Activated CD4-positive, alpha-beta T cell treated with anti-CD3 and anti-CD28 coated beads for 36 hours (primary cell): ENCODE measurements at places on chromosomes 7 and 10.

DNA sequence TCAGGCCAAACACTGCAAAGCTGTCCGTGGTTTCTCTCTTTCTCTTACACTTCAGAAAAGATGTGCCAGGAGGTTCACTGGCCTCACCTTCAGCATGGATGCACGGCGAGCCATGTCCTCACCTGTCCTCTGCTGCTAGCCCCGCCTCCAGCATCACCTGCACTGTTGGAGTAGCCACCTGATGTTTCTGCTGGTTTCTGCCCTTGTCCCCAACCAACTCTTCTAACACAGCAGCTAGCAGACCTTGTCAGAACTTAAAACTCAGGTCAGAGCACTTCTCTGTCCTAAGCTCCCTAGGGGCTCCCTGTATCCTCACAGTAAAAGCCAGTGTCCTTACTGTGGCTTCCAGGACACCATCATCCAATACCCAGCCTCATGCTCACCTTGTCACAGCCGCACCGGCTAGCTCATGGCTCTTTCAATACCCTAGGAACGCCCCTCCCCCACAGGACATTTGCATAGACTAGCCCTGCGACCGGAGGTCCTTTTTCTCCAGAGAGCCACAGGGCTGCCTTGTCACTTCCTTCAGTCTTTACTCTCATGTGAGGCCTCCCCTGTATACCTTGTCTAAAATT is 15.2 kb downstream of the PALD1 start:
- peak; percentile 42 for DNase-seq

DNA sequence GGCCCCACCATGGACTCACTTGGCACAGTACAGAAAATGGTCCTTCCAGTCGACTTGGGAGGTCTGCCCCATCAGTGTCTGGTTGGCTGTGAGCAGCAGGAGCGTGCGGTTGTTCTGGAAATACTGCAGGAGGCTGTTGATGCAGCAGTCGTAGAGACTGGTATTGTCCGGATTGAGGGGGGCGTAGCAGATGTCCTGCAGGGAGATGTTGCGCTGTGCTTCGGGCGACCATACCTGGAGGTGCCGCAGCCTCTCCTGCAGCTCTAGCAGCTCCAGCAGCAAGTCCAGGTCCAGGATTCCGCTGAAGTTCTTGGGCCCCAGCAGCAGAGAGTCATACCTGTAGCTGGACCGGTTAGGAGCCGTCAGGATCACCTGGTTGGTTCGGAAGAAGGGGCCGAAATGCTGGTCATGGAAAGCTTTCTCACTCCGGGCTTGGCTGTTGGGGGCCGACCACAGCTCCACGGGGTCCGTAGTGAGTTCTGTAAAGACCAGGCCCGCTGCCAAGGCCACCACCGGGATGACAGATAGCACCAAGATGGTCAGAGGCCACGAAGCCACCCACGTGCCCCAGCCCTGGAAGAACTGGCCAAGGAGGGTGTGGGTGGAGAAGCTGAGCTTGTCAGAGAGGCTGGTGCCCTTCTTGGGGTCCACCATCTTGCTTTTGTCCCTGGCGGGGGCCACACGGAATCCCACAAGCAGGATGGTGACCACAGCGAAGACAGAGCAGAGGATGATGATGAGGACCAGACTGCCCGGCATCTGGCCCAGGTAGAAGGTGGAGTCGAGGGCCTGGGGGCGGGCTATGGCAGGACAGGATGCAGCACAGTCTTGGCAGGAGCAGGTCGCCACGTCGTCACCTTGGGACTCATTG is 2.1 kb downstream of the NPC1L1 start:
- no peak for DNase-seq

DNA sequence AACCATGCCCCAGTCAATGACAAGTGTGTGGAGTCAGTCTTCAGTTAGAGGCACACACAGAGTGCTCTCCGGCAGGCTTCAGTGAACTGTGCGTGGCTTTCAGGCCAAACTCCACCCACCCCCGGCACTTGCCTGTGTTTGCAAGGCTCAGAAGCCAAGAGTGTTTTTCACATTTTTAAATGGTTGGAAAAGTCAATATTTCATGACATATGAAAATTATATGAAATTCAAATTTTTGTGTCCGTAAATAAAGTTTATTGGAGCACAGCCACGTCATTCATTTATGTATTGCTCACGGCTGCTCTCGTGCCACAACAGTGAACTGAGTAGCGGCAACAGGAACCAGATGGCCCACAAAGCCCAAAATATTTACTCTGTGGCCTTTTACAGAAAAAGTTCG is 104.7 kb downstream of the SFMBT2 start:
- no peak for DNase-seq

DNA sequence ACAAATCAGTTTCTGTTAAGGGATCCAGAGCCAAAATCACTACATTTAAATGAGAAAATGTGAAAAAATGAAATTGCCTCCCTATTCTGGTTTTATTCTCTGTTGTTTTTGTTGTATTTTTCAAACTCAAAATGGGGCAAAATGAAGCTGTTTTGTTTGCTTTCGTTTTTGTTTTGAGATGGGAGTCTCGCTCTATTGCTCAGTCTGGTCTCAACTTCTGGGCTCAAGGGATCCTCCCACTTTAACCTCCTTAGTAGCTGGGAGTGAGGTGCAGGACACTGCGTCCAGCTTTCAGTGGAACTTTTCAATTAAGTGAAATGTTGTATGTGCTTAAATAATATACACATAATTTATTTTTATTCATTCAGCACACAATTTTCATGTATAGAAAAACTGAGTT is 205.0 kb downstream of the SORCS1 start:
- no peak for DNase-seq

DNA sequence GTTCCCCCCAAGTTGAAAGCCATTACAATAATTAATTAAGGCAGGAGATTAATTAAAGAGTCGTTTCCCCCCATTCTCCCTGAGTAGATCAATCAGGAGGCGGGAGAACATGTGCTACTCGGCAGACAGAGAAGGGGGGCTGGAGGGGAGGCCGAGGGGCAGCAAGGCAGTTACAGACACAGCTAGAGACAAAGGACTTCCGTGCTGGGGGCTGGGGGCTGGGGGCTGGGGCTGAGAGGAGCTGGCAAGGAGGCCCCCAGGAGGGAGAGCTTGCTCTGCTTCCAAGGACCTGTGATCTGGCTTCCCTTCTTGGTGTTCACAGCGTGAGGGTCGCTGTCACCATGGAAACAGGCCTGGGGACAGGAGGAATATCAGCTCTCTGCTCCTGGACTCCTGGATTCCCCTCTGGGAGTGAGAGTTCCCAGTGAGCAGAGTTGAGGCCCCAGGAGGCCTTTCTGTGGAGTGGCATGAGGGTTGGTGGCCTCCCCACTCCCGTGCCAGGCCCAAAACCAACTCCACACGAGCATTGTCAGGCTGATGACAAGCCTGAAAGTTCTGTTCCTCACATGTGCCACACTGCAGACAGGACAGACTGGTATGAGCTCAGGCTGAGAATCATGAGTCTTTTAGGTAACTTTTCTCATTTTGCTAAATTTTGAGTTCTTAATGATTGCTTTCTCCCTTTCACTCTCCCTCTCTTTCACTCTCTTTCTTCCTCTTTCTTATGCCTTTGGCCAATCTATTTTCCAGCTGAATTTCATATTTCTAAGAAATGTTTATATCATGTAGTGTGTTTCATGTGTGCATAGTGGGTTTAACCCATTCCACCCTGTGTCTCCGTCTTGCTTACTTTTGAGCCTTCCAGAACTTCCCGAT is 16.4 kb downstream of the FAM241B start:
- no peak for DNase-seq

DNA sequence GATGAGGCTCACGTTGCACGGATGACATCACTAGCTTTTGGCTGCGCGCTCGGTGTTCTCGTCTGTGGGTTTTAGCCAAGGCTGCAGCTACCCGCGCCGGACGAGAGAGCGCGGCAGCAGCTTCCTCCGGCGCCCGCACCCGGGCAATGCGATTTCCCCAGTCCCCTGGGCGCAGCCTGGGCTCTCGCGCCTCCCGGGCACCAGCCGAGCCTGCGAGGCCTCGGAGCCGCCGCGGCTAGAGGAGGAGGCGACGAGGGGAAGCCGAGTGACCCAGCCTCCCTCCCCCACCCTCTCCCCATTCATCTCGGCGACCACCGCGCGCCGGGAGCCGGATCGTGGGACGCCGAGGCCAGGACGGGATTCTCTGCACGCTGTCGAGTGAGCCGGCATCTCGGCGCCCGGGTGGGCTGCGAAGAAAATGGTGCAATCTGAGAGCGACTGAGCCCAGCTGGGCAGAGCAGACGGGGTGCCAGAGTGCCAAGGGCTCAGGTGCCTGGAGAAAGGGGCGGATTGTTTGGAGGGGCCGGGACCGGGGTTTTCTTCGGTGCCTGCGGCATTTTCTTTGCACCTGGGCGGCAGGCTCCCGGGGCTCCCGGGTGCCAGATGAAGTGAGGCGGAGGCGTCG is 1.2 kb upstream of the TMEM178B start:
- peak; percentile 54 for DNase-seq

GRCh38 chr7:151631953-151632749 is 112.5 kb upstream of the RHEB start:
- peak; percentile 91 for DNase-seq

- DNase-seq = no peak
Measured at GRCh38 chr10:24929056-24929544, 23.3 kb downstream of the PRTFDC1 start.

DNA sequence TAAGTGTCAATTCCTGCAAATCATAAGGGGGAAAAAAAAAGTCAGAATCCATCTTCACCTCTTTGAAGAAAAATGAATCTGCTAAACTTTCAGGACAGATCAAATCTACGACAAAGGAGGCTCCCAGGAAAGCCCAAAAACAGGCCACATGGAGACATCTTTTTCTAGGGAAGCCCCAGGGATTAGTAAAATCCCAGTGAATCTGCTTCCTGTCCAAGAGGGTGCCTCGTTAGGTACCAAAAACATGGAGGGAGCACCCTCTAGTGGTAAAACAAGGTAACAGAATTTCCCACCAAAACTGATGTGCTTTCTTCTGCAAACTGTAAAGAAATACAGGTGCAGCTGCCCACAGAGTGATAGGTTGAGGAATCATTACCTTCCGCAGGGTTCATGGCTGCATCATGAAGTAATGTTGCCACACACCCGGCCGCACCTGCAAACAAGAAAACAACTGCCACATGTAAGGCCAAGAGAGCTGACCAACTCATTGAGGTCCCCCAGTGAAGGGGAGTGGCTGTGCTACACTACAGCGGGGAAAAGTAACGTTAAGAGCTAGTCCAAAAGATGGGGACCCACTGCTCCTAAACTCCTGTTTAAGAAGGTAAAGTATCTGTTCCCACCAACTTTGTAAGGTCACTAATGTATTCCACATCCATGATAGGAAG is 7.9 kb downstream of the SLC25A28 start:
- DNase-seq = peak; percentile 28

- peak; percentile 65 for DNase-seq
Measured at GRCh38 chr10:11381023-11381422, 230.4 kb downstream of the USP6NL start.

GRCh38 chr7:47743965-47744591 is 162.2 kb upstream of the TNS3 start:
- no peak for DNase-seq

GRCh38 chr7:144830024-144830785 is 5.6 kb downstream of the TPK1 start:
- peak; percentile 18 for DNase-seq

- no peak for DNase-seq
Measured at GRCh38 chr10:124059551-124059950, 33.8 kb downstream of the CHST15 start.

- peak; percentile 45 for DNase-seq
Measured at GRCh38 chr10:119817991-119818888, 54.4 kb downstream of the MCMBP start.

- DNase-seq = peak; percentile 96
Measured at GRCh38 chr10:102241444-102242117, at the start of gene PITX3. TSS of gene PITX3 (minus strand) at chr10:102241512. CDS start at chr10:102232080, 9,432 bp downstream.

DNA sequence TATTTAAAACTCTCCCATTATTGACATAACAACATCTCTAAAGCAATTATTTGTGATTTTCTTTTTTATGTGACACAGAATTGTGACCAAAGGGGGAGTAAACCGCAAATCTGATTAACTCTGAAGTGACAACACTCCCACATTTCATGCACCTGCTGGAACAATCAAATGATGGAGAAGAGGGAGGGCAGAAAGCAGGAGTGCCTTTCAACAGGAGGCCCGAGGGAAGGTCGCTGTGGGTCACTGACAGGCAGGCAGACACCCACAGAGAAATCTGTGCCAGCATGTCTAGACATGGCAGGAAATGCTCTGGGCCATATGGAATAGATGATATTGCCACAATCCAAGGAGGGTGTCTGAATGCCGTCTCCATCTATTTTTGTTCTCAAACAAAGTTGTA is 247.3 kb downstream of the DOCK4 start:
- DNase-seq = no peak

DNA sequence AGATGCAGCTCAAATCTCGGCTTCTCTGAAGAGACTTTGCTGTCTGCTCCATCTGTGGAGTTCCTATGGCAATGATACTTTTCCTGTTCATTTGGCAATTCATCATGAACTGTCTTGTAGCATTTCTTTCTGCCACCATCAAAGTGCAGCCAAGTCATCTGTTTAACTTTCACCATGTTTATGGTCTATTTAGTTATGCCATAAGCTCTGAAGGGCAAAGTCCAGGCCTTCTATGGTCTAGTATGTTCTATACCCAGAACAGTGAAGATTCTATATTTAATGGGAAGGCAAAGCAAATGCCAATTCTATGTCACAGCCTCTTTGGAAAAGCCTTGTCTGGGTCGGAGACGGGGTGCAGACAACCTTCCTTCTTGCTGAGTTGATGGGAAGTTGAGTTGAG is 472.6 kb downstream of the PLXNA4 start:
- no peak for DNase-seq

DNA sequence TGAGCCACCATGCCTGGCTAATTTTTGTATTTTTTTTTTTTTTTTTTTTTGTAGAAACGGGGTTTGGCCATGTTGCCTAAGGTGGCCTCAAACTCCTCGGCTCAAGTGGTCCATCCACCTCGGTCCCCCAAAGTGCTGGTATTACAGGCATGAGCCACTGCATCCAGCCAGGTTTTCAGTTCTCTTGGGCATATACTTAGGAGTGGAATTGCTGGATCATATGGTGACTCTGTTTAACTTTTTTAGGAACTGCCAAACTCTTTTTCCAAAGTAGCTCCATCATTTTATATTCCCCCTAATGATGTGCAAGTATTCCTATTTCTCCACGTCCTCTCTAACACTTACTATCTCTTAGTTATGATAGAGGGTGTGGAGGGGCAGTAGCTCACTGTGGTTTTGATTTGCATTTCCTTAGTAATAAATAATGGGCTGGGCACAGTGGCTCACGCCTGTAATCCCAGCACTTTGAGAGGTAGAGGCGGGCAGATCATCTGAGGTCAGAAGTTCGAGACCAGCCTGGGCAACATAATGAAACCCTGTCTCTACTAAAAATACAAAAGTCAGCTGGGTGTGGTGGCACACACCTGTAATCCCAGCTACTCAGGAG is 41.6 kb downstream of the SUFU start:
- DNase-seq = no peak

DNA sequence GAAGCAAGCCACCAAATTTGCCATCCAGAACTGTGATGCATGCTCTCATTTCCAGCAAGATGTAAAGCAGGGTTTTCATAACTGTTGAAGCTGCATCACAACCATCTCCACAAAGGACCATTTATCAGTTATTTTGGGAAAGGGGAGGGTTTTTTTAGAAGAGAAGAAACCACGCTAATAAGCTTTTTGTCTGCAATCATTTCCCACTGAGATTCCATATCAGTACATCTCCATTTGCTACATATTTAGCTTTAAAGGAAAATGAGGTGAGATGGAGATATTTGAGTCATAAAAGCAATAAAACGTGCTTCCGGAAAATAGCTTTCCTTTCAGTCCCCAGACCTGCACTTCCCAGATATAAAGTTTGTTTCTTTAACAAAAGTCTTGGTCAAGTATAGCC is 258.2 kb downstream of the FRMD4A start:
- no peak for DNase-seq
